ENCODE measurements at places on chromosomes 4 and X. TPM values are rescaled to one million over a fixed set of nuclear protein-coding genes. Genes with fewer than 3 reads are reported as not detected.

GRCh38 chr4:138188406-138189084 lies 53.6 kb downstream of the SLC7A11 start:
- DNase-seq: no peak

The TMEM144 gene
- polyA plus RNA-seq: 5.4 TPM

The UGT2B15 gene
- polyA plus RNA-seq: not detected

GRCh38 chr4:24850674-24851073 lies 55.3 kb downstream of the SOD3 start:
- no peak for DNase-seq

GRCh38 chr4:170671171-170671570 lies 581.4 kb upstream of the AADAT start:
- DNase-seq: no peak

The TEX13D gene
- not detected for polyA plus RNA-seq

GRCh38 chrX:45601052-45601451 lies 400.4 kb upstream of the DIPK2B start:
- no peak for DNase-seq

The OCRL gene
- 49.8 TPM for polyA plus RNA-seq

GRCh38 chrX:43615660-43616059 lies 40.4 kb upstream of the MAOA start:
- no peak for DNase-seq

GRCh38 chr4:110489901-110490508 lies 14.1 kb downstream of the ENPEP start:
- no peak for DNase-seq

The UBE2A gene
- 29.8 TPM for polyA plus RNA-seq

- DNase-seq: no peak
These were observed 32.1 kb downstream of the ASB5 start for GRCh38 chr4:176236946-176237345.

DNA sequence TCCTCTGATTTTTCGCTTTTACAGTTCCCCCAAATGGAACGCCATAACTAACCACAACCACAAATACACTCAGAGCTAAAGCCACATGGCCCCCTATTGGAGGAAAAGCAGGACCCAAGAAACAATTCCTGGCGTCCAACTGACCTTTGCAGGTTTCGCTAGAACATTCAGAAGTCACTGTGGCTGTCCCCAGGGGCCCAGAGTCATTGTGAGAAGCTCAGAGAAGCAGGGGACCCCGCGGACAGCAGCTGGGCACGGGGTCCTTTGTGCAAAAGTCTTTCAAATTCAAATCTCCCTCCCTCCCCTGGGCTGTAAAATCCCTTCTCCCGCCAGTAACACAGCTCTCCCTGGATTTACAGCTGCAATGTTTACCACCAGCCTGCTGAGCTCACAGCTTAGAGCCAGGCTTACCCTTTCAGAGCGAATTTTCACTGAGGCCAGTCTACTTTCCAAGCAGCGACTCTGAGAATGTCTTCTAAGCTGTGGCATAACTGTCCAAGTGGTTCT lies 214.8 kb downstream of the CRLF2 start:
- DNase-seq: no peak

- peak; percentile 67 for DNase-seq
These were observed at the start of gene BMPR1B for GRCh38 chr4:94757192-94758140. BMPR1B (plus strand) TSS chr4:94757955; CDS start chr4:95104425, 346,470 bp downstream.
